HCEC 1CT (cell line): ENCODE measurements at places on chromosomes 12 and 14.

GRCh38 chr14:100348784-100349685 lies 25.9 kb downstream of the SLC25A47 start:
- no peak for DNase-seq

DNA sequence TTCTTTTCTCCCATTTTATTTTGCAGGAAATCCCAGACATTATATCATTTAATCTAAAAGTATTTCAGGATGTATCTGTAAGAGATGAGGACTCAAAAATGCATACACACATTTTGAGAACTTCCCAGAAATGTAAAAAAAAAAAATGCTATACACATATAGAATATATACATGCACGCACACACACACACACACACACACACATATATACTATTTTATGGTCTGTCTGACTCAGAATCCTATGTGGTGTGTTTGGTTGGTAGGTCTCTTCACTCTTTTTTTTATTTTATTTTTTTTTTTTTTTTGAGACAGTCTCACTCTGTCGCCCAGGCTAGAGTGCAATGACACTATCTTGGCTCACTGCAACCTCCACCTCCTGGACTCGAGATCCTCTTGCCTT lies 65.5 kb downstream of the FBXO34 start:
- no peak for DNase-seq

DNA sequence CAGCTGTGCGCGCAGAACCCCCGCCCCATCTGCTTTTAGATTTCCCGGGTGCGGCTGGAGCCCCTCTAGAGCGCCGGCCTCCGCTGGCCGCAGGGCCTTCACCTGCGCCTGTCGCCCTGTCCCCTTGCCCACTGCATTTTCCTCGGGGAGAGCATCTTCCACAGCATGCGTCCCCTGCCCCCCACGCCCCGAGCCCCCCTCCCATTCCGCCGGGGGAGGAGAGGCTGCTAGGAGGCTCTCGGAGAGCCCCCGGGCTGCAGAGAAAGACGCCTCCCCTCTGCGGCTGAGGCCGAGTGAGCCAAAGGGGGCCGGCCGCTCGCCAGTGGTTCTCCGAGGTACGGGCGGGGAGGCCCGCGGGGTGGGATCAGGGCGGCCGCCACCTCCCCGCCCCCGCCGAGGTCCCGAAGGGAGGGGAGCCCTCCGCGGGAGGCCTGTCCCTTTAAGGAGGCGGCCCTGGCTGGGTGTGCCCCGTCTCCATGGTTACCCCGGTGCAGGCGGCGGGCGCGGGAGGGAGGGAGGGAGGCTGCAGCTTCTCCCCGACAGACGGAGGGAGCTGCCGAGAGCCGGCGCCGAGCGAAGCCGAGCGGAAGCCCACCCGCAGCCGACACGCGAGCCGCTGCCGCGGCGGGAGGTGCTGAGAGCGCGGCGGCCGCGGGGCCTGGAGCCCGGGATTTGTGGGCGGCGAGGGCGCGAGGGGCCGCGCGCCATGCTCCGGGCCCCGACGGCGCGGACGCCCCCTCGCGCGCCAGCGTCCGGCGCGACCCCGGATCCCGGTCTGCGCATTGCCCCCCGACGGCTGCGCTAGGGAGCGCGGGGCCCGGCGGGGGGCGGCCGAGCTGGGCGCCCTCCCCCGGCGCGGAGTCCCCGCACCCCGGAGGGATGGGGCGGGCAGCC lies at the start of gene KCNH3:
TSS of gene KCNH3 (plus strand) at position 521 of the 894 bp plus-strand sequence. CDS start 387 bp downstream, outside the sequence.
- peak; percentile 47 for DNase-seq

DNA sequence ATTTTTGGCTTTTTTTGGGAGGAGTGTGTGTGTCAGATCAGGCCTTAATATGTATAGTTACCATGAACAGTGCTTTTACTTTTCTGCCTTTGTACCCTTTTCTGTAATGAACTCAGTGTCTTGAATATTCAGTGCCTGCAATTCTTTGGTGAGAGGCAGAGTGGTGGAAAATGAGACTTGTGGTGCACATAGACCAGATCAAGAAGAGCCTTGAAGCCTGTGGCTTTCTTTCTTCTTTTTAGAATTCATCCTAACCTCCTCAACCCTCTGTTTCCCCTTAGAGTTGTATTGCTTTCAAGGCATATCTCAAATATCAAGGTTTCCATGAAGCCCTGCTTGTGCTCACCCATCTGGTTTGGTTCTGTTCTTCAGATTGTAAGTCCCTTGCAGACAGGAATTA lies 2.6 kb downstream of the YLPM1 start:
- no peak for DNase-seq
